ENCODE measurements at places on chromosomes 2 and 18.
A peak's percentile ranks its signal among the peaks of the same experiment; 100 is the strongest.

DNA sequence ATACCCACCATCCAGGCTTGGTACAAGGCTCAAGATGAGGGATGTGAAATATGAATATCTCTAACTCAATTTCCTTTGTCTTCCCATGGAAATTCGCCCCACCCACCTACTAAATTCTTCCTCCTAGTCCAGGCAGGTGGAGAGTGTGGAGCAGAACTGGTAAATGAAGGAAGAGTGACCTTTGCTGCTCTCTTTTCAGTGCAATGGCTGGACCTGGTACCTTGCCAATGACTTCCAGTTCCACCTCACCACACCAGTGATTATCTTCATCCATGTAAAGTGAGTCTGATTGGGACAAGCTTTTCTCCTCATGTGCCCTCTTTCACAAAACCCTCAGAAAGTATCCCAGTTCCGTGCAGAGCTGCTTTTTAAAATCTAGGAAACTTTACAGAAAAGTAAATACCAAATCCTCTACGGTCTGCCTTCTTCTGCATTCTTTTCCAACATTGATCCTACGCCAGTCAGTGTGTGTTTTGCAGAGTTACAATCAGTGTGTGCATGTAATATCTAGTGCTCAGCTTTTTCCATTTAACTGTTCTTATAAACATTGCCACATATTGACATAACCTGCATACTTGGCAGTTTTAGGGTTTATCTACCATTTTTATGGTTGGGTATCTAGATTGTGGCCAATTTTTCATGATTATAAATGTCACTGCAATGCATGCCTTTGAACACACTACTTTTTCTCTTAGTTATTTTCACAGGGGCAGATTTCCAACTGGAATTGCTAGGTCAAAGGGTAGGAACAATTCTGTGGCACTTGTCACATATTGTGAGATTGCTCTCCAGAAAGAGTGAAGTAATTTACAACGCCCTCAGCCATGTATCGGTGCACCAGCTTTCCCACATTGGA, 86.5 kb upstream of the SEC11C start:
- DNase-seq: no peak

GRCh38 chr2:72000110-72000509, 147.6 kb downstream of the CYP26B1 start:
- no peak for DNase-seq

GRCh38 chr2:74130211-74130995, 17.3 kb downstream of the BOLA3 start:
- DNase-seq: no peak

DNA sequence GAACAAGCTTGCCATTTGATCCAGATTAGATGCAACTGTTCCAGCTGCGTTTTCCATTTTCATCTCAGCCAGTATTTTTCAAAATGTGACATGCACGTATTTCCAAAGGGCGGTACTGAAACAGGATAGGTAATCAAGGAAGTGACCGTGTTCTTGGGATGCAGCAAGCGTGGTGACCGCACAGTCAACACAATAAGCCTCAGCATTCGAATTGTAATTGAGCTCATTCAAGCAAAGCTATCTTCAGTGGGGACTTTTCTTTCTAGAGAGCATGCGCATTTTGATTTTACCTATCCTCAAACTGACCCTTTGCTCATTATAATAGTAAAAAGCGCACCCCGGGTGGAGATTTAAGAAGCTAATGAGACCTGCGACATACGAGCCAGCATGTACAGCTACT, 3.4 kb upstream of the ALPP start:
- DNase-seq: no peak

- DNase-seq: no peak
Observed at GRCh38 chr2:37109523-37109922, 25.2 kb downstream of the GPATCH11 start.

DNA sequence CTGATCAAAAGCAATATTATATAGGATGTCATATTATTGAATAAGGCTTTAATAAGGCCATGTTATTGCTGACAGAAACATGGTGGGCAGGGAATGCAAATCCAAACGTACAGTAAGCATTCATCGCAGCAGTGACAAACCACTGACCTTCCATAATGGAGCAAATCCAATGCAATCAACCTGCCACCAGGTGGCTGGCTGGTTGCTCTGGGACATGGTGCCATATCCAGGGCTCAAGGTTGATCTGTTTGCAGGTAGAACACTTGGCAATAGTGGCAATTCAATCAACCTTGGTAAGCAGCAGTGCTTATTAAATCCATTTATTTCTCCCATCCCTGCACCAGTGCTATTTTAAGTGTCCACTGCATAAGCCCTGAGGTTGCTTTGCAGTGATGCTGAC, 75.4 kb downstream of the CERKL start:
- DNase-seq: no peak

GRCh38 chr18:49898421-49898820, 85.1 kb upstream of the ACAA2 start:
- peak; percentile 56 for DNase-seq

DNA sequence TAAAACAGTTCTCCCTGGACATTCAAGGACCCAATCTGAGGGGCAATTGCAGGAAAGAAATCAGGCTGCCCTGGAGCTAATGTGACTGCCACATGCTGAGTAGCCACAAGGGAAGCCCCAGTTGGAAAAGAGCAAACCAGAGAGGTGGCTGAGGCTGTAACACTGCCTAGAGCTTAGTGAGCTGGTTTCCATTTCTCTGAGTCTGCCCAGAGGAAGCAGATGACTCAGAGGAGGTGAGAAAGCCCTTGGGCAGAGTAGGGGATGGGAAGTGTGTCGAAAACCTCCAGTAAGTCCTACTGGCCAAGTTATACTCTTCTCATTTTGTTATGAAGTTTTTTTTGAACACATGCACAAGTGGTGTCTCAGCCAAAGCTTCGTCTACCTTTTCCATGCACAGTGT, 753.0 kb downstream of the CNTNAP5 start:
- no peak for DNase-seq

- DNase-seq: no peak
Observed at GRCh38 chr2:129144082-129144791, 825.6 kb upstream of the HS6ST1 start.

GRCh38 chr2:28447943-28448792, 47.7 kb upstream of the PLB1 start:
- no peak for DNase-seq

DNA sequence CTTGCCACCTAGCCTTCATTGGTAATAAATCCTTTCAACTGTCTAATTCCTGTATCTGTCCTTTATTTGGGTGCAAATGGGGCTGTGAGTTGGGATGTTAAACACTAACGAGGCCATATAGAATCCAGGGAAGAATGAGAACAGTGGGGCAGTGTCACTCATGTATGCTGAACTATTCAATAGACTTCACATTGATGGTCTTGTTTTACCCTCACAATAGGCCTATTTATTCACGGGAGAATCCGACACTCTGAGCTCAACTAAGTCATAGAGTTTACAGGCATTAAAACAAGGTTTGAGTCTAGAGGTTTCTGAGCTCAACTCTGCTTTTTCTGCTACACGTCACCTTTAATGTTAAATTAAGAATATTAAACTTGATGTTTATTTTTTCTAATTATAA, 421.6 kb downstream of the SOX11 start:
- no peak for DNase-seq

- DNase-seq: no peak
Observed at GRCh38 chr2:153311432-153311831, 167.1 kb downstream of the RPRM start.

DNA sequence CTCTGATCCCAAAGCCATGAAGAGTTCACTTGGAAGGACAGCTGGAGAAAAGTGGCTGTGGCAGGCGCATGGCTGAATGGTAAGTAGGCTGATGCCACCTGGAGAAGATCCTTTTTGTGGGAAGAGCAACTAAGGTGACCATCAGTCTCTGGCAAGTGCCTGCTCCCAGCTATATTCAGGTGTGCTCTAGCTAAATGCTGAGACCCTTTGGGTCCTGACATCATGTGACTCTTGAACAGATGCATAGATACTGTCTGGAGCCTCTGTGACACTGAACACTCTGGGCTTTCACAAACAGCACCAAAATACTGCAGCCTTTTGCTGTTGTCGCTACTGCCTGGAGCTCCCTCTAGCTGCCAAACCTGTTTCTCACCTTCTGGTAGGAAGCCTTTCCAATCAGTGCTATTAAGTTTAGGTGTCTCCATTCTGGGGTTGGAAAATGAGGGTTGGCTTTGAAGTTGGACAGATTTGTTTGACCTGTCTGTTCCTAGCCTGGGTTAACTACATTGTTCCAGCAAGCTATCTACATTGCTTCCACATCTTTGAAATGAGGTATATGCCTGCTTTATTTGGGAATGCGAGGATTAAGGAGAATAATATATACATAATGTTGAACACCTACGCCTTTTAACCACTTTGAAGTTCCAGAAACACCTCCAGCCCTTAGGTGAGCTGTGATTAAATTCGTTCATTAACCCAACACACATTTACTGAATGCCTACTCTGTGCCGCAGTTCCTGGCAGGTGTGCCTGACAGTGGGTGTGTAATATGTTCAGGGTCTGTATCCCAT, 3.1 kb downstream of the EGR4 start:
- peak; percentile 17 for DNase-seq

DNA sequence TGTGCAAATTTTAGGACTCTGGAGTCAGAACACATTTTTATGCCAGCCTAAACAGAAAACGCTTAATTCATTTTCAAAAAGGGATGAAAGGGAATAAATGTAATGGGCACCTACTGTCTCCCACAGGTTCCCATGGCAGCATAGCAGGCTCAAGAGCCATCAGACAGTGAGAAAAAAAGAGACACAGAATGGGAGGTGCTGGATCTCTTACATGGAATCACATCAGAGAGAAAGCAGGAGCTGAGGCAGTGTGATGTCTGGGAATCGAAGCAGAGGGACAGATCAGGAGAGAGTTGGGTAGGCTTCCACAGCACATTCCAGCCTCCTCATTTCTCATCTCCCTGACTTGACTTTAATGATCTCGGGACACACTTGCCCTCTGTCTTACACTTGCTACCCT, 684.3 kb downstream of the KCNJ3 start:
- no peak for DNase-seq

GRCh38 chr18:25827228-25827627, 263.2 kb downstream of the SS18 start:
- DNase-seq: no peak

GRCh38 chr2:200613692-200614091, 27.9 kb downstream of the AOX1 start:
- no peak for DNase-seq

DNA sequence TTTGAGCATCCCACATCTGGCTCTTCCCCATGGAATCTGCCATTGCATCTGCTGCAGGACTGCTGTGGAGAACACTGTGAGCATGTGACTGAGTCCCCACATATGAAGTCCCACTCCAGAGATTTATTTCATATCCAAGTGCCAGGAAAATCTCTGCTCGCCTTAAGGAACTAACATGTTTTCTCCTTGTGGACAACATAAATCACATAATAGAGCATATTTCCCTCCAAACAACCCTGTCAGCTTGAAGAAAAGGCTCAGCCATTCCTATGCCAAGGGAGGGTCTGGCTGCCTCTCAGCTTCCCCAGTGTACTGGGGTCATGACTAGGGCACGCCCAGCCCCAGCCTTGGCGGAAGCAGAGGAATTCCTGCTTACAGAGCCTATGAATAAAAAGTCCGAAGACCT, 193.7 kb downstream of the DNER start:
- DNase-seq: no peak

DNA sequence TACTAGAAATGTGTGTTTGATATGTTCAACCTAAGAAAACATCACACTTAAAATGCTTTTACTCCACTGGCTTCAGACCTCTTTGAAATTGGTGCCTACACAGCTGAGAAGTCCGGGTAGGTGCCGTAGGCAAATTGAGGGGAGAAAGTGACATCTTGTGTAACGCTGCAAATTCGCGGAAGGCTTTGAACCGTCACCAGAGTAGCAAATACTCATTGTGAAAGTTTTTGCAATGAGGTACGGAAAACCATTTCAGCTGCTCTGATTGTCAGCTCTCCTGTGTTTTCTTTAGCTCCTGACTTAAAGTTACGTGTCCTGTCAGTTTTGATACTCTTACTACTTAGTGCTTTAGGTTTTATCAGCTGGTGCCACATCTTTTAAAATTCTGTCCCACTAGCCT, 224.5 kb downstream of the FAM210A start:
- DNase-seq: no peak

DNA sequence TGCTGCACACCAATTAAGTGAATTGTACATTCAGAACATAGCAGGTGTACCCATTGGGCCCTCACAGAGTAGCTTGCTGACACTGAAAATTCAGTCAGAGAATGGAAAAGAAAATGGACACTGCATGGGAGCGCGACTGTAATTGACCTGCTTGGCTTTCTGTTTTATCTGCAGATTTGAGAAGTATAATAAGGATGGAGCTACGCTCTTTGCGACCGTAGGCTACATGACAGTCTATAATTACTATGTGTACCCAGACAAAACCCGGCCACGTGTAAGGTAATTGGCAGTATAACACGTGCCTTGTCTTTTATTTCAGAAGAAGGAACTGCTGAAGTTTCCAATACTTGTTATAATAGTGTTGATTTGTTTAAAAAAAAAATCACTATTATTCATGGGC, 33.5 kb upstream of the METAP1D start:
- no peak for DNase-seq

- no peak for DNase-seq
Observed at GRCh38 chr2:152322222-152322621, 12.8 kb upstream of the FMNL2 start.

GRCh38 chr2:11681722-11682589, 12.0 kb upstream of the NTSR2 start:
- no peak for DNase-seq

DNA sequence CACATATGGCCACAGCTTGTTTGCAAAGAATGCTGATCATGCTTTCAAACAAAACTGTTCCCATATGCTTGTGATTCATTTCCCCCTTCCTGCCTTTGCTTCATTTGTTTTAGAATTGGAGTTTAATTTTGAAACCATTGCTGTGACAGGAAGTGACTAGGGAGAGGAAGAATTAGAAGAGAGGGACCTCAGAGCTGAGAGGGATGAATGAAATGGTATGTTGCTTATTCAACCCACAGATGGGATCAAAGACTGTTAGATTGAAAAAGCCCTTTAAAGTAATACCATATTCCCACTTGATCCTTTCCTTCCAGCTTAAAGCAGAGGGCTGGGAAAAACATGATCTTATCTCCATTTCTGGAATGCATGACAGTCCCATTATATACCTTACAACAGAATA, 106.2 kb upstream of the RNF152 start:
- DNase-seq: no peak

- DNase-seq: no peak
Observed at GRCh38 chr2:205709319-205709718, 27.0 kb downstream of the NRP2 start.

- DNase-seq: no peak
Observed at GRCh38 chr18:10296491-10296890, 157.9 kb upstream of the APCDD1 start.

- no peak for DNase-seq
Observed at GRCh38 chr2:230614913-230615332, 97.7 kb upstream of the CAB39 start.

DNA sequence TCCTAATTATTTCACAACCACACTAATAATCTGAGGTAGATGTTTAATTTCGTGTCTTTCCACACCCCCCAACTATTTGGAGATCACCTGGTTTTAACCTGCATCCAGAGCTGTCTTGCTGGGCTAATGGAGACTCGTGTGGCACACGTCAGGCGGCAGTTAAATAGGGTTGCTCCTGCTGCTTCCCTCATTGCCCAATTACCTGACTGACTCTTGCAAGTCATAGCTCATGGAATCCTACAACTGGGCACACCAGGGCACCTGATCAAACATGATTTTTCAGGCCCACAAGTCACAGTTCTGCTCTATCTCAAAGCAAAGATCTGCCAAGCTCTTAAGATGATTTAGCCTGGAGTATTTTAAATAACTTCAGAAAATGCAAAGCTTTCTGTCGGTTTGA, 1430.4 kb upstream of the ACVR2A start:
- no peak for DNase-seq
